ENCODE measurements at places on chromosomes 16 and 17. TPM values are rescaled to one million over a fixed set of nuclear protein-coding genes. Genes with fewer than 3 reads are reported as not detected.

The TCAP gene
- 1.4 TPM for total RNA-seq

The CLEC3A gene
- total RNA-seq, result not detected

The PRSS53 gene
- 1.1 TPM for total RNA-seq

The PHOSPHO1 gene
- 0.92 TPM for total RNA-seq

The ABCC11 gene
- total RNA-seq, result 0.16 TPM

The MT4 gene
- total RNA-seq, result not detected
